Pancreas (tissue), 10 donors: ENCODE measurements at places on chromosomes 7 and 10.

- DNase-seq: no peak
- no peaks in the 10 kb centered on the region for H3K36me3 ChIP-seq
- no peaks in the 10 kb centered on the region for H3K4me1 ChIP-seq
- no peak overlapping the region for H3K27ac ChIP-seq
Measured at GRCh38 chr7:144528536-144529045, 125.1 kb upstream of the NOBOX start.

GRCh38 chr7:108467391-108467790, 11.2 kb upstream of the NRCAM start:
- no peak overlapping the region for H3K27ac ChIP-seq
- no peaks in the 10 kb centered on the region for H3K36me3 ChIP-seq
- H3K4me1 ChIP-seq: no peaks in the 10 kb centered on the region

DNA sequence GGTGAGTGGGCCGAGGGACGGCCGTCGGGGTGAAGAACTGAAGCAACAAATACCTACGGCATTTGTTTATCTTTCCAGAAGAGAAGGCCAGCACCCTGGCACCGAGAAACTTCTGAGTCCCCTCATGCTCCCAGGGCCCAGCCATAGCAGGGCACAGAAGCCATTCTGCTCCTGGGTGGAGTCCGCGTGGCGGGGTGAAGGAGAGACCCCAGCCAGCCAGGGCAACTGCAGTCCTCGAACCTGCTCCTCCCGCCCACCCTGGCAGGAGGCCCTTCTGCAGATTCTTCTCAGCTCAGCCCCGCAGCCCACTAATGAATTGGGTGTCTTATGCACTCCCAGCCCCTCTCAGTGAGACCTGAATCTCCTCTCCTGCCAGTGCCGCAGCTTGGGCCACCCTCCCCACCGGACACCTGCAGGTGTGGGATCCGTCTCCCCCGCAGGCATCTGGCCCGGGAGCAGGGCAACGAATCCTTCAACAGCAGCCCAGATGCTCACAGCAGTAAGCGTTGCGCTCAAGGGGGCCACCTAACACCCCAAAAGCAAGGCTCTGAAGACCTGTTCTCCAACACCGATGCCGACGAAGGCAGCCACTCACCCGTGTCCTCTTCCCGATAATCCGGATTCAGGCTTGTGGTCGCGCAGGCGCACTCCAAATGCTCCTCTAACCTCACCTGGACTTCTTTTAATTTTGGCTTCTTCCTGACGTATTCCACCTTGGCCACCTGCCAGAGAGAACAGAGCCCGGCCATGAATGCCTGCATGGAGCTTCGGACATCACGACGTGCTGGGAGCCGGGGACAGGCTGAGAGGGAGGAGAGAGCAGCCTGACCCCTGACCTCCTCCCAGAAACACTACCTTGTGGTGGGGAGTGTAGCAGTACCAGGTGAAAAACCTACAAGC, 18.9 kb downstream of the PDGFA start:
- H3K27me3 ChIP-seq: no peaks in the 10 kb centered on the region
- H3K27ac ChIP-seq: no peak overlapping the region
- H3K36me3 ChIP-seq: no peaks in the 10 kb centered on the region
- peak; percentile 20 for DNase-seq

DNA sequence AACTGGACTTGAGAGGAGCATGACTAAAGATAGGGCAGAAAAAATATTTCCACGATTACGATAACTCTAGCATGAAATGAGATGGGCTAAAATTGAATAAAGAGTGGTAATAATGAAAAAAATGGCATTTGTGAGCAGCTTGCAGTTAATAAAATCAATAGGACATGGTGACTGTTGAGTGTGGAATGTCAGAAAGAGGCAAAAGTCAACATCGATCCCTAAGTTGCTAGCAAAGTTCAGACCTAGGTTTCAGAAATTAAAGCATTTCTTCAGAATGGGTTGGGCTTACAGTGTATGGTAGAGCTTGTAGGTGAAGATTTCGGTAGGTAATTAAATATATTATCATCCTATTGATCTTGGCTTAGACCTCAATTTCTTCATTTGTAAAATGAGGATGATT, 656.7 kb upstream of the NRG3 start:
- no peak overlapping the region for H3K27ac ChIP-seq
- DNase-seq: no peak
- H3K4me3 ChIP-seq: no peak overlapping the region

GRCh38 chr10:28872587-28873165, 195.4 kb downstream of the BAMBI start:
- H3K4me3 ChIP-seq: no peak overlapping the region
- DNase-seq: no peak
- H3K36me3 ChIP-seq: no peaks in the 10 kb centered on the region
- no peaks in the 10 kb centered on the region for H3K4me1 ChIP-seq

- H3K36me3 ChIP-seq: no peaks in the 10 kb centered on the region
- H3K27ac ChIP-seq: no peak overlapping the region
- peaks cover 8% of the 10 kb centered on the region for H3K4me1 ChIP-seq
- no peak overlapping the region for H3K4me3 ChIP-seq
- no peaks in the 10 kb centered on the region for H3K27me3 ChIP-seq
- peak; percentile 21 for DNase-seq
Measured at GRCh38 chr7:139118234-139118804, 8.8 kb upstream of the ZC3HAV1 start.

GRCh38 chr7:93948106-93948505, 26.6 kb downstream of the GNG11 start:
- H3K4me3 ChIP-seq: no peak overlapping the region
- H3K27ac ChIP-seq: no peak overlapping the region
- no peaks in the 10 kb centered on the region for H3K4me1 ChIP-seq
- no peak for DNase-seq
